IMR-90 (cell line): ENCODE measurements at places on chromosomes 7 and 10.

DNA sequence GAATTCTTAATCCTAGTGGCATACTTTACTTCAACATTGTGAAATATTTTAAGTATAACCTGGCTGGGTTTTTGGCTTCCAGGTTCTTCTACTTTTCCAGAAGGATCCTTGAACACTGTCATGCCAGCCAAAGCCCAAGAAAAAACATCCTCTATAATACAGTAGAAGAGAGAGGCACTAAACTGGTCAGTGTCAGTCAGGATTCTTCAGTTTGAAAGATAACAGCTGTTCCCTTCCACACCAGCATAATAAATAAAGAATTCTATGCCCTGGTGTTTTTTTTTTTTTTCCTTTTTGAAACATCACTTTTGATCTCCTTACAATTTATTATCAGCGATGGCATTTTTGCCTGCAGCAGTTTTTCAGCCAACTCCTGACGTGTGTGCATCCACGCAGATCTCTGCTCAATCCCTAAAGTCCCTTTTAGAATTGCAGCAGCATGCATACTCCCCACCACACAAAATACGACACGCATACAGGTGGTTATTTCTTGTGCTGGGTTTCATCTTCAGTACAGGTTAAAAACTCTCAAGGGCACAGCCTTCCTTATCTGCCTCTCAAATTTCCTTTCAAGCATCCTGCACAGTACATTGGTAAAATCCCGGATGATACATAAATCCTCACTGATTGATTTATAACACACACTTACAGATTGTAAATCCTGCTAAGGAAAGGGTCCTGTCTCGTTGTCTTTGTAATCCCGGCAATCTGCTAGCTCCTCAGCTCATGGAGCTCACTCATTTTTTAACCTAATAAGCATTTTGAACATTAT lies 100.2 kb downstream of the TPK1 start:
- DNase-seq: no peak

- DNase-seq: no peak
Observed at GRCh38 chr10:71530781-71531180, 134.1 kb downstream of the CDH23 start.

- DNase-seq: no peak
Observed at GRCh38 chr10:18109341-18109870, 30.8 kb upstream of the CACNB2 start.

DNA sequence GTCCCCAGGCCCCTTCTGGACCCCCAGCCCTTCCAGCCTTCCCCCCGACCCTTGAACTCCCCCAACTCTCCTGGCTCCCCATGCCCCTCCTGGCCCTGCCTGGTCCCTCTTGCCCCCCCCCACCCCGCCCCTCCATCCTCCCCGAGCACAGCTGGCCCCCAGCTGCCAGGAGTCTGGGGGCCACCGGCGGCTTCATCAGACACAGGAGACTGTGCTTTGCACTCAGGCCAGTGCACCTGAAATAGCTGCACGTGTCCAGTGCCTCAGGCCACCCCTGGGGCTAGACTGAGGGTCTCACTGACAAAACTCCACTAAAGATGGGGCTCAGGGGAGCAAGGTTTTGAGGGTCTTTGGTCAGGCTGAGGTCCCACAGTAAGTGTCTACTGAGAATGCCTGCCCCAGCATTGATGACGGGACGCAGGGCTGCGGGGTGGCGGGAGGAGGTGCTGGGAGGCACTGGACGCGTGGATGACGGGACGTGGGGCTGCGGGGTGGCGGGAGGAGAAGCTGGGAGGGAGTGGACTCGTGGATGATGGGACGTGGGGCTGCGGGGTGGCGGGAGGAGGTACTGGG lies 6.5 kb downstream of the FOXL3 start:
- no peak for DNase-seq

DNA sequence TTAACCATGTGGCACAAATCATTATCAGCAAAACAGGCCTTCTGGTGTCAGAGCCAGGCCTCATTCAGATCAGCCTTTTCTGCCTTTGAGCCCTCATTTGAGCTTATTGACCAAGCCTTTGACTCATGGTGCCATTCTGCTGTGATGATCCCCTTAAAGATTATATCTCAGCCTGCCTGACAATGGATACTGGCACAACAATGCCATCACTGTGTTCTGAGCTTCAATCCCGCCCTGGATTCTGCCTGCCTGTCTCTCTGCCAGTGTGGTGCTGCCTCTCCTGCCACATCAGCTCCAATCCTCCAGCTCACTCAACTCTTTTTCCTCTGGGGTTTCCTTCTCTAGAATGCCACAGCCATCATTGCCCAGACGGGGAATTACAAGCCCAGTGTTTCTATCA lies 52.6 kb downstream of the SRI start:
- no peak for DNase-seq

- DNase-seq: peak; percentile 56
Observed at GRCh38 chr7:108503112-108504026, 22.6 kb downstream of the PNPLA8 start.

GRCh38 chr10:110404825-110405224 lies 92.9 kb upstream of the DUSP5 start:
- no peak for DNase-seq

- peak; percentile 26 for DNase-seq
Observed at GRCh38 chr7:102064361-102065025, 222.2 kb upstream of the SH2B2 start.

GRCh38 chr7:71286336-71286735 lies 154.4 kb downstream of the GALNT17 start:
- DNase-seq: no peak

DNA sequence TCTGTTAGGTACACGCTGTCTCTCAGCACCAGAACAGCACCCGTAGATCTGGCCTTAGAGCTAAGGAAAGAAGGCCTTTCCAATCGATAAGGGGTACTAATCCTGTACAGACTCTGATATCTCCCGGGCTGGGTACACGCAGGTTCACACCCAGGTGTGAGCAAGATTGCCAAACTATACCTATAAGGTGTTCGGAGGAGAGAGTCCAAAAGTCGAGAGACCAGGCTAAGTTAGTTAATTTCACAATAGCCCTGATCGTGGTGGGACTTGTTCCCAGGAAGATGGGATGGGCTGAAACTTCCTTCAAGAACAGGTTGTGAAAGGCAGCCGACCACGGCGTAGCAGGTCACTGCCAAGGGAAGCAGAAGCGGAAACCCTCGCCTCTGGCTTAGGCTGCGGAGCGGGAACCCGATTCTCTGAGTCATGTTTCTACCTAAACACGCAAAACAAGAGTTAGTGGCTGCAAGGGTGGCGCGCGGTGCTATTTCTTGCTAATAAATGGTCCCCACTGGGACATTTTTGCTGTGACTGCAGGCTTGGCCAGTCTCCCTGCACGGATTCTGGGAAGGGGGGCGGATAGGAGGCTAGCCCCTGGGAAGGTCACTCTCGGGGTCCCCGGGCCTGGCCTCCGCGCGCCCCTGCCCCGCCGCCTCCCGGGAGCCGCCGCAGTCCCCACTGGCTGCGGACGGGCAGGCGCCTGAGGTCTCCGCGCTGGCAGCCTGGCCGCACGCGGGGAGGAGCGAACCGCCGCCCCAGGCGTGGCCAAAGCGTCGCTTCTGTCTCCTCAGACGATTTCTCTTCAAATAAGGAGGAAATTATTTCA lies 75.4 kb upstream of the PDSS1 start:
- peak; percentile 0 for DNase-seq

- peak; percentile 49 for DNase-seq
Observed at GRCh38 chr10:110610308-110610774, 33.8 kb upstream of the RBM20 start.

DNA sequence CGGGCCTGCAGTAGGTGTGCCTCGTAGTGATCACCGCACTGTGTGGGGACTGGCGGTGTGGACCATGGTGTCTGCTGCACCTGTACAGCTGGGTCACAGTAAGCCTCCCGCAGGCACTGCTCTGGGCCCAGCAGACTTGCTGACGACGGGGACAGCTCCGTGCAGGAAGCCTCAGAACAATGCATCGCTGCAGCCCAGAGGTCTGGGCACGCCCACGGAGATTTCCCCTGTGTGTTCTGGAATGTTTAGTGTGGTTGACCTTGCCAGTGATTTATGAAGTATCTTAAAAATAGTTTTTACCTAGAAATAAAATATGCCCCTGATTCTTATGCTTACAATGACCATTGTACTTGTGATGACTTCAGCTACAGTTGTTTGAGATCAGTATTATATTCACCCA lies 59.1 kb upstream of the ZNF32 start:
- DNase-seq: no peak

GRCh38 chr7:78521961-78522360 lies 723.4 kb downstream of the PHTF2 start:
- no peak for DNase-seq

GRCh38 chr10:53314876-53315275 lies 542.3 kb upstream of the MBL2 start:
- DNase-seq: peak; percentile 94

DNA sequence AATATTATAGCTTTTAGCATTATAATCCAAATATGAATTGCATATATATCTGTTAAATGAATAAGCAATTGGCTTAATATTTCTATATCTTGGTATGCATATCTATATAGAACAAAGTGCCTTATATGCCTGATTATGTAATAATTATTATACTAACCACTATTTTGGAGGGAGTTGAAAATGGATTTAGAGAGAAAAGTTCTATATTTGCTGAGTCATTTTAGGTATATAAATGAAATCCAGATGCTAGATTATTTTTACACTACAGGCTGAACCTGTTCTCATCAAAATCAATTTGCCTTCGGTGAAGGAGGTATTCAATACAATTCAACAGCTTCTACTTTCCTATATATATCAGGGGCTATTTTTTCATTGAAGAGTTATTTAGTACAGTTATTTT lies 276.4 kb downstream of the PCLO start:
- no peak for DNase-seq

GRCh38 chr7:103127006-103127405 lies 21.9 kb downstream of the NAPEPLD start:
- DNase-seq: no peak

GRCh38 chr10:11602358-11602757 lies 9.1 kb downstream of the USP6NL start:
- no peak for DNase-seq

DNA sequence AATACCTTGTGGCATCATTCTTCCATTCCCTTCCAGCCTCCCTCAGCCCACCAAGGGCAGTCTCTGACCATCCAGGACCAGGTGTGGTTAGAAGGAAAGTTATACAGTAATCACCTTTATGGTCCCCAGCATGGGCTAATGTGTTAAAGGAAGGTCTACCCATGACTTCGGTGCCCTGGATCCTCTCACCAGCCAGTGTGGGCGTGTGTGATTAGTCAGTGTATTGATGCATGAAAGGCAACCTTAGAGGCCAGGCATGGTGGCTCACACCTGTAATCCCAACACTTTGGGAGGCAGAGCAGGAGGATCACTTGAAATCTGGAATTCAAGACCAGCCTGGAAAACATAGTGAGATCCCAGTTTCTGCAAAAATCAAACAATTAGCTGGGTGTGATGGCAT lies 88.9 kb downstream of the APBB1IP start:
- no peak for DNase-seq
